ENCODE measurements at places on chromosomes 12 and 14. TPM values are rescaled to one million over a fixed set of nuclear protein-coding genes. Genes with fewer than 3 reads are reported as not detected.
A peak's percentile ranks its signal among the peaks of the same experiment; 100 is the strongest.

DNA sequence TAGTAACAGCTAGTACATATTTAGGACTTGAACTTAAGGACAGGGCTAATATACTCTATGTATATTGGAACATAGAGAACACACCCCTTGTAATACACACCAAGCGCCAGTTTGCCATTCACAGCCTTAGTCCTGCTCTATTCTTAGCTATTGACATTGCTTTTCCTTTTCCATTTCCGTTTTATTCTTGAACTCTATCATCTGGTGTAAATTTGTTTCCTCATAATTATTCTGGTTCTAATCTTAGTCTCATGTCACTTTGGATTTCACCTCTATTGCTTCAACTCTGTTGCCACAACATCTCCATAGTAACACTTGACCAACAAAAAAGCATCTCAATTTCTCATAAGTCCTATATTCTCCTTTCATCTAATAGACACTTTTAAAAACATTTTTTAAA is 225.7 kb downstream of the PHLDA1 start:
- no peak for DNase-seq

DNA sequence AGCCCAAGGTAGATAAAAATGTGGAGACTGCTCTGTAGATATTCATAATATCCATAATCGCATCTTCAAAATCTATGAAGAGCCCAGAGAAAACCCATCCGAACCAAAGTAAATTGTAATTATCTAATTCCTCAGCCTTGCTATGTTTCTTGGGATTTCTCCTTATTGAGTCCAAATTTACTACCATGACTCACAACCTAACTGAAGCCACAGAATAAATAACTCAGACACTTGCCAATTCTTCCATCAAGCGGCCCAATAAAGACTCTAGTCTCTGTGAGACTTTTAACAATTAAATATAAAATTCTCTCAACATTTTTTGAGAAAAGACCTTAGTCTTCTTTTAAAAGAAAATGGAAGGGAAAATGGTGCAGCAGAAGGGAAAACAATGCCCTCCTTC is 409.8 kb downstream of the DAD1 start:
- DNase-seq = no peak

GRCh38 chr14:66369157-66369697 is 116.9 kb upstream of the CCDC196 start:
- no peak for DNase-seq

- DNase-seq = no peak
These were observed 24.4 kb upstream of the PTPRB start for GRCh38 chr12:70661466-70662161.

DNA sequence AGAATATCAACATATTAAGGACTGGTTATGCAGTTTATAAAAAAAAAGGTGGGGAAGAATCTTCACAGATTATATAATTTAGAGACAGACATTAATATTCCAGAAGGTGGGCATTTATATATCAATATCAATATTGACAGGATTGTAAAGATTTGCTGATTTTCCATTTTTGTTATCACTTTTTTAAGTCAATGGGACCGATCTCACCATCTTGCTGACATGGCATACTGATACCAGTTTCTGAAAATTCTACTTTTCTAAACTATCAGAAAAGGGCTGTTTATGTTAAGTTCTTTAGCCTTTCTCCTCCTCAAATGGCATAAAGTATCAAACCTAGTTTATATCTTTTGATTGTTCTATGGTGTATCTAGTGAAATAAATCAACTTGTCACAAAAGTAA is 344.1 kb upstream of the SOX5 start:
- no peak for DNase-seq

GRCh38 chr12:120394483-120395367 is 25.8 kb upstream of the MSI1 start:
- DNase-seq = peak; percentile 85

Gene TOMM20L
- not detected for total RNA-seq
